Stimulated activated CD8-positive, alpha-beta memory T cell treated with anti-CD3 and anti-CD28 coated beads, Interleukin-4, amount 100 ng/mL, for 1 hour (primary cell): ENCODE measurements at places on chromosomes 5 and 9.

- no peak for DNase-seq
These were observed 70.8 kb upstream of the EGFLAM start for GRCh38 chr5:38187532-38187931.

- no peak for DNase-seq
These were observed 68.8 kb downstream of the HACD4 start for GRCh38 chr9:20962536-20963225.

DNA sequence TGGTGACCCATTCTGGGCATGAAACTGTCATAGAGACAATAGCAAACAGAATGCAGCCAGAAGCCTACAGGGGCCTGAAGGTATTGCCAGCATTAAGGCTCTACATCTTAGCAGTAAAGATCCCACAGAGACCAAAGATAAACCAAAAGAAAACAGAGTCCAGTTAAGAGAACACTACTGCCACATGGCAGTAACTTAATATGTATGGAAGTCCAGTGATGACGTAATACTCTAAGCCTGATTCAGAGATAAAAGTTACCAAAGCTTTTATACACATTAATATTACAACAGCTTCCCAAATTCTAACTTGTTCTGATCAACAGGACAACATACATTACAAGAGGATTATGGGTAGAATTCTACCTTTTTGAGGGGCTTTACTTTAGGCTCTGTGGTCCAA is 371.5 kb downstream of the PRELID2 start:
- no peak for DNase-seq

DNA sequence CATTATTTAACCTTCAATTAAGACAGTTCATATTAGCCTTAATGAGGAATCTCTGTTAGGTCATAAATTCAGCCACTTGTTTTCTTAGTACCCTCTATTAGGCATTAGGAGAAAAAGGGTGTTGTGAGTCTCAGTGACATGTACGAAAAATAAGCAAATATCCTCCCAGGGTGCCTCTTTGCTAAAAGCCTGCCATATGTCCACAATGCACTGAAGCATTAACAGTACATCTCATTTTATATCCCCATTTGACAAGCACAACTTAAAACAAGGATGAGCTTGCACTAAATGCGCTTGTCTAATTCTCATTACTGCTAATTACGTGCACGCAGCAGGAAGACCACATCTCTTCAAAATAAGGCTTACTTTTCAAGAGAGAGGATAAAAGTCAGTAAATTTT is 48.4 kb upstream of the SRFBP1 start:
- DNase-seq = no peak

DNA sequence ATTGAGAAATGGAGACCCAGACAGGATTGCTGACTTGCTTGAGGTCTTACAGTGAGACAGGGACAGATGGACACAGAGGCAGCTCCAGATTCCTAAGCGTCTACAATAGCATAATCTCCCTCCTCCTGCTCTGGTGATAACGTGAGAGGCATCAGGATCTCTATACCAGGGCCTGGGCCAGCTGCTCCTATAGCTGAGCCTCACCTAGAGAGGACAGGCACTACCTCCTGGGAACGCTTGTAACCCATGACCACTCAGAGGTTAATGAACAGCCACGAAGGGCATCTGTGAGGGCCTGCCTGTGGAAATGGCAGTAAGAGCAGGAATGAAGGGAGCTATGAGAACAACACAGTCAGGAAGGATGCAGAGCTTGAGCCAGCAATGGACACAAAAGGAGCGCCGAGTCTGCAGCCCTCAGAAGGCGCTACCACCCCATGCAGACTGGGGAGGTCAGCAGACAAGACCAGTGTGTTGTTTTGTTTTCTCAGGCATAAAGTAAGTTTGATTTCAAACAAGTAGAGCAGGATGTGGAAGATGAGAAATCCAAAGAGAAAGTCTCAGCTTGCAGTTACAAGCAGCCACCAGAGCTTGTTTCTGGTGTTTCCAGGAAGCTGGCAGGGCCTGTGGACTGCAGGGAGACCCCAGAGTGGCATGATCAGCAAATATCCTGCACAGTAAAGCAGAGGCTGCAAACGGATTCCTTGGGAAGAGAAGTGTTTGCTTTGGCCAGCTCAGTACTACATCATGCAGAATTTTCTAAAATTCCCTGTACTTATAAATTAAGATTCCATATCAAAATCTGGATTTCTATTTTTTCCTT is 17.4 kb downstream of the ANKS6 start:
- DNase-seq = no peak

DNA sequence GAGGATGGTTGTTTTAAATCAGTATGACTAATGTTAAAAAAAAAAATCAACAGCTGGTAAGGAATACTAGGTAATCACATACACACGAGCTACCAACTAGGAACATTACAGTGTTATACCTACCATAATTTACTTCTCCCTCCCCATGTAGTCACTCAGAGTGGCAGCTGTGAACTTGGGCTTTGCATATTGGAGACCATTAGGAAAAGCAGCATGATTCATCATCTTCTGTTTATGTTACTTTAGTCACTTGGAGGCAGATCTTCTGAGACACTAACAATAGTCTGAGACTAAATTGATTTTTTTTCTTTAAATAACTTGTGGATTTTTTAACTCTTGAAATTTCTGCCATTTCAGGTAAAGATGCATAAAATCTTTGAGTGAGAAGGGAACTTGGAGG is 141.5 kb upstream of the NR4A3 start:
- no peak for DNase-seq

- no peak for DNase-seq
These were observed 3.3 kb upstream of the NEURL1B start for GRCh38 chr5:172637740-172638139.

GRCh38 chr5:177178733-177179304 is 45.2 kb downstream of the NSD1 start:
- no peak for DNase-seq

GRCh38 chr5:60843936-60844905 is at the start of gene ELOVL7:
ELOVL7 (minus strand) TSS chr5:60844269; CDS start chr5:60787397, 56,872 bp downstream.
- DNase-seq = no peak

- DNase-seq = no peak
These were observed 20.5 kb upstream of the GLRX start for GRCh38 chr5:95842854-95843544.

GRCh38 chr5:82176115-82176814 is 101.9 kb downstream of the RPS23 start:
- DNase-seq = no peak

DNA sequence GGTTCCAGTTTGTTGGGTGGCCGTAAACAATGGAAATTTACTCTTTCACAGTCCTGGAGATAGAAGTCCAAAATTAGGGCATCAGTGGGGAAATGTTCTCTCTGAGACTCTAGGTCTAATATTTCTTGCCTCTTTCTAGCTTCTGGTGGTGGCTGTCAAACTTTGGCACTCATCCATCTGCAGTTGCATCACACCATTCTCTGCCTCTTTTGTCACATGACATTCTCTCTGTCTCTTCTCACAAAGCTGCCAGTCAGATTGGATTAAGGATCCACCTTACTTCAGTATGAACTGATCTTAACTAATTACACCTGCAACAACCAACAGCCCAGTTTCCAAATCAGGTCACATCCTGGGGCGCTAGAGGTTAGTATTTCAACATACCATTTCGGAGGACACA is 222.9 kb upstream of the FTMT start:
- no peak for DNase-seq

GRCh38 chr5:180795771-180796313 is 6.8 kb downstream of the MGAT1 start:
- no peak for DNase-seq

DNA sequence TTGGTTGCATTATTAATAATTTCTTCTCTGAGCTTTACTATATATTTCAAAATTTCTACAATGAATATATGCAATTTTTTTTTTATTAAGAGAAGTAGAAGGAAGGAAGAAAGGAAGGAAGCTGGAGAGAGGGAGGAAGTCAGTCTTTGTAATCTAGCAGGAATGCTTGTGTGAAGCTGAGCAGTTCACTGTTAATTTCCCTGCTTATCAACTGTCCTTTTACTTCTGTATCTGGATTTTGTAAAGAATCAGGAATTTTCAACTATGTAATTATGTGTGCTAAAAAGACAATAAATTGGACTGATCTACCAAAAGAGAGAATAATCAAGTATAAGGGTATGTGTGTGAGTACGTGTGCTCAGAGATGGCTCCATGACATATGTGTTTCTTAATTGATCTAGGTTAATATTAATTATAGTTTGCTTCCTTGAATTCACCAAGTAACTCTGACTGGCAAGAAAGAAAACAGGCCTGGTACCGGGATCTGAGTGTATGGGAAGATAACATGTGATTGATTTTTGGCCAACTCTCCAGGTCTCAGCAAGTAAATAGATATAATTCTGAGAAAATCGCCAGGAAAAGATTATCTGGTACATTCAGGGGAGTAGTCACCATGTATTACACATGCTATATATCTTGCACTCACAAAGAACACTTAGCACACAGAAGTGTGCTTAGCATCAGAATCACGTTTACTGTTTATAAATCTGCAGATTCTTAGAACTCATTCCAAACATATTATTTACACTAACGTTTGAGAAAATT is 1758.8 kb upstream of the WWC1 start:
- DNase-seq = no peak

- no peak for DNase-seq
These were observed 55.3 kb upstream of the SLCO6A1 start for GRCh38 chr5:102554082-102554481.

DNA sequence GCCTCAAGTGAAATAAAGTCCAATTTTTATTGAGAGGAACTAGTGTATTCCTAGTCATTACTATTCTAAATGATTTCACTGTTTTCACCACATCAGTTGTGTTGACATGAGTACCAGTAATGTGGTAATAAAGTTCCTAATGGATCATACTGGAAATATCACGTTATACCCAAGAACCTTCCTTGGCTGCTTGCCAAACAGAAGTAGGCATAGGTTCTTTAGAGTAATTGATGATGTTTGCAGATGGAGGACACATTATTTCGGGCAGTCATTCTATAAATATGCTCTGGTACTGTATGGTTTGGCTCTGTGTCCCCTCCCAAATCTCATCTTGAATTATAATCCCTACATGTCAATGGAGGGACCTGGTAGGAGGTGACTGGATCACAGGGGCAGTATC is 15.1 kb downstream of the SNCAIP start:
- DNase-seq = no peak

GRCh38 chr9:118618084-118618483 is 751.2 kb downstream of the BRINP1 start:
- no peak for DNase-seq

DNA sequence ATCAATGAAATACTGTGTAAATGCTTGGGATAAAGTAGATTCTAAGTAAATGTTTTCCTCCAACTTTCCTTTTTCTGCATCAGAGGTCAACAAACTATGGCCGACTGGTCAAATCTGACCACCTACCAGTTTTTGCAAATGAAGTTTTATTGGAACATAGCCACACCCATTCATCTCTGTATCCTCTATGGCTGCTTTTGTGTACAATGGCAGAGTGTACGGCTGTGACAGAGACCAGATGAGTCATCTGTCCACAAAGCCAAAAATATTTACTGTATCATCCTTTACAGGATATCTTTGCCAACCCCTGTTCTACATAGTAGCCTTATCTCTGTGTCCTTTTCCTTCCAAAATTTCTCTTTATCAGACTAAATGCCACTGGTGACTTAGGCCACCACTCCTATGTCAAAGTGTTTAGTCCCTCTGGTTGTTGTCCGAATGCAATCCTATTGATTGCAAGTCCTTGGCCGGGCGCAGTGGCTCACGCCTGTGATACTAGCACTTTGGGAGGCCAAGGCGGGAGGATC is 218.4 kb upstream of the KLF4 start:
- DNase-seq = no peak

DNA sequence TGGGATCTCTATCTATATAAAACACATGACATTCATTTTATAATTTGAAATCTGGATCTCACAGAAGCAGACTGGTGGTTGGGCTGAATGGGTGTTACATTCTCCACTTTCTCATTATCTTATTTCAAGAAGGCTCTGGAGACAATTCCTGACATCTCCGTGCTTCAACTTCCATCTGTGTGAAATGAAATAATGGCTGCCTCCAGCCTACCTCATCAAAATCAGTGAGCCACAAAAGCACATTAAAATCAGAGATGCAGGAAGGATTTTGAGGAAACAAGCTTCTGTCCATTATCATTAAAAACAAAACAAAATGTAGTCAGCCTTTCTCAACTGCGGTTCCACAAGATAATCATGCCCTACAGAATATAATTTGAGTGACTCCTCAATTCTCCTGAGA is 958.3 kb upstream of the DMAC1 start:
- DNase-seq = no peak

DNA sequence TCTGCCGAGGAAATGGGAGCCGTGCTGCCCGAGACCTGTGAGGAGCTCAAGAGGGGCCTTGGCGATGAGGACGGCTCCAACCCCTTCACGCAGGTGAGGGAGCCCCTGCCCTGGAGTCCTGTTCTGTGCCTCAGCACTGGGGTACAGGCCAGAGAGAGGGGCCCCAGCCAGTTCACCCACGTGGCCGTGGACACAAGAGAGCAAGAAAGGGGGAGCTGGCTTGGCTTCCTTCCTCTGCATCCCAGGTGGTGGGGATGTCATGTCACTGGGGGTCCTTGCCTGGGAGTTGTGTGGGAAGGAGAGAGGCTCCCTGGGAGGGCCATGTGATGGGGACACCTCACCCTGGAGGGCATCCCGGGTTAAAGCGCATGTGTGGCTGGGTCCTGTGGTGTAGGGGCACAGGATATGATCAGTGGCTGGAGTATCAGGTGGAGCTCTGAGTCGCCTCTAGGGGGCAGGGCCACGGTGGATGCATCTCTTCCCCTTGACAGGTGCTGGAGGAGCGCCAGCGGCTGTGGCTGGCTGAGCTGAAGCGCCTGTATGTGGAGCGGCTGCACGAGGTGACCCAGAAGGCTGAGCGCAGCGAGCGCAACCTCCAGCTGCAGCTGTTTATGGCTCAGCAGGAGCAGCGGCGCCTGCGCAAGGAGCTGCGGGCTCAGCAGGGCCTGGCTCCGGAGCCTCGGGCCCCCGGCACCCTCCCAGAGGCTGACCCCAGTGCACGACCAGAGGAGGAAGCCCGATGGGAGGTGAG is 7.5 kb downstream of the N4BP3 start:
- peak; percentile 65 for DNase-seq

DNA sequence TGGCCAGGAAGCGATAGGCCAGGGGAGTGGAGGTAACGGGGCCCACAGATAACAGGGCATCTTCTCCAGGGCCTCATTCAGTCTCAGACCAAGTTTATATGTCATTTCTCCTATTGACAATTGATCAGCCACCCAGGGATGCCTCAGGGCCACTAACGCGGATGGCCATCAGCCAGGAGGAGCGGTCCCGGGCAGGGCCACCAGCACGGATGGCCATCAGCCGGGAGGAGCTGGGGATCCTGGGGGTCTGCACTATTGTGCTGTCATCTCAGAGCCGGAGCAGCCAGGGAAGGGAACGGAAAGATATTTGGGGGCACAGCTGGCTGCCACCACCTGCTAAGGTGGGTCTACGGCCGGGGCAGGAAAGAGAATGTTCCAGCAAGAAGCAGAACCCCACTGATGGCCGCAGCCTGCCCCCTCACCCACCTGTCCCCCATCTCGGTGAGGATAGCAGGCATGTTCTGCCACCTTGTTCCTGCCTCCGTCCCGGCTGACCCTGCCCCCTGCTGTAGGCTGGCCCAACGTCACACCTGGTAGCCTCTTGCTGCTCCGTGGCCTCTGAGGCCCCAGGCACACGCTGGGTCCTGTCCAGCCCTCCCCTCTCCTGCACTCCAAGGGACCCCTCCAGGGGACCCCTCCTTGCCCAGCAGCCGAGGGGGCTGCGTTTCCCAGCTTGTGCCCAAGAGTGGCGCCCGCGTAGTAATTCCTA is 21.5 kb upstream of the UBAC1 start:
- DNase-seq = no peak
